ENCODE measurements at places on chromosomes 11 and 22.

- no peak for DNase-seq
These were observed 28.5 kb upstream of the CCDC34 start for GRCh38 chr11:27391331-27392015.

- DNase-seq, result no peak
These were observed 16.4 kb downstream of the USP2 start for GRCh38 chr11:119365071-119365591.

GRCh38 chr22:23138584-23139435 is 3.0 kb downstream of the RSPH14 start:
- DNase-seq, result no peak

DNA sequence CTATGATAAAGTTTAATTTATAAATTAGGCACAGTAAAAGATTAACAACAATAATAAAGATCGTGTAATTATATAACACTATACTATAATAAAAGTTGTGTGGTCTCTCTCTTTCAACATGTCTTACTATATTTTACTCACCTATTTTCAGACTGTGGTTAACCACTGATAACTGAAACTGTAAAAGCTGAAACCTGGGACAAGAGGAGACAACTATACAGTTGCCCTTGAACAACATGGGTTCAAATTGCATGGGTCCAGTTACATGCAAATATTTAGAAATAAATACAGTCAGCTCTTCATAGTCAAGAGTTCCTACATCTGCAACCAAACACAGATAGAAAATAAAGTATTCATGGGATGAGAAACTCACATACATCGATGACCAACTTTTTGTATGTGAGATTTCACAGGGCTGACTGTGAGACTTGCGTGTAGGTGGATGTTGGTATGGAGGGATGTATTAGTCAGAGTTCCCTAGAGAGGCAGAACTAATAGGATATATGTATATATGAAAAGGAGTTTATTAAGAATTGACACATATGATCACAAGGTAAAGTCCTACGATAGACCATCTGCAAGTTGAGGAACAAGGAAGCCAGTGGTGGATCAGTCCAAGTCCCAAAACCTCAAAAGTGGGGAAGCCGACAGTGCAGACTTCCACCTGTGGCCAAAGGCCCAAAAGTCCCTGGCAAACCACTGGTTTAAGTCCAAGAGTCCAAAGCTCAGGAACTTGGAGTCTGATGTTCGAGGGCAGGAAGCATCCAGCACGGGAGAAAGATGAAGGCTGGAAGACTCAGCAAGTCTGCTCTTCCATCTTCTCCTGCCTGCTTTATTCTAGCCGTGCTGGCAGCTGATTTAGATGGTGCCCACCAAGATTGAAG is 359.5 kb downstream of the INSC start:
- DNase-seq, result no peak
